ENCODE measurements at places on chromosomes 2 and 18. TPM values are rescaled to one million over a fixed set of nuclear protein-coding genes. Genes with fewer than 3 reads are reported as not detected.

DSG1 gene
- not detected for total RNA-seq

AMER3 gene
- total RNA-seq = not detected

SLC9A4 gene
- not detected for total RNA-seq

GATA6 gene
- total RNA-seq = 0.98 TPM

ASB18 gene
- under 0.01 TPM for total RNA-seq

- DNase-seq = no peak
Observed at GRCh38 chr2:32250290-32250689, 14.4 kb downstream of the NLRC4 start.

DNA sequence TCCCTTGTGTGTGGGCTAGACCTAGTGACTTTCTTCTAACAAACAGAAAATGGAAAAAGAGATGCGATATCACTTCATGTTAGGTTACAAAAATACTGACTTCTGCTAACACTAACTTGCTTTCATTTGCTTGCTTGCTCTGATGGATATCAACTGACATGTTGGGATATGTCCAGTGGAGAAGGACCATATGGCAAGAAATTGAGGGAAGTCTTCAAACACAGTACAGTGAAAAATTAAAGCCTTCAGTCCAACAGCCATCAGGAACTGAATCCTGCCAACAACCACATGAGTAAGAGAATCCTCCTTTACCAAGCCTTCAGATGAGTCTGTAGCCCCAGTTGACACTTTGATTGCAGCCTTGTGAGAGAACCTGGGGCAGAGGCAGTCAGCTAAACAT is 143.9 kb downstream of the MAIP1 start:
- no peak for DNase-seq

DNA sequence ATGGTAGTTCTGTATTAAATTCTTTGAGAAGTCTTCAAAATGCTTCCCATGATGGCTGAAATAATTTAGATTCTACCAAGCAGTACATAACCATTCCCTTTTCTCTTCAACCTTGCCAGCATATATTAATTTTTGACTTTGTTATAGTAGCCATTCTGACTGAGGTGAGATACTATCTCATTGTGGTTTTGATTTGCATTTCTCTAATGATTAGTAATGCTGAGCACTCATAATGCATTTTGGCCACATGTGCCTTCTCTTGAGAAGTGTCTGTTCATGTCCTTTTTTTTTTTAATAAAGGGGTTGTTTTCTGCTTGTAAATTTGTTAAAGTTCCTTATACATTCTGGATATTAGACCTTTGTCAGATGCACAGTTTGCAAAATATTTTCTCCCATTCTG is 173.9 kb downstream of the CALCRL start:
- no peak for DNase-seq

GRCh38 chr2:33477473-33478468 is 1.3 kb downstream of the RASGRP3 start:
- DNase-seq = peak; percentile 76

DNA sequence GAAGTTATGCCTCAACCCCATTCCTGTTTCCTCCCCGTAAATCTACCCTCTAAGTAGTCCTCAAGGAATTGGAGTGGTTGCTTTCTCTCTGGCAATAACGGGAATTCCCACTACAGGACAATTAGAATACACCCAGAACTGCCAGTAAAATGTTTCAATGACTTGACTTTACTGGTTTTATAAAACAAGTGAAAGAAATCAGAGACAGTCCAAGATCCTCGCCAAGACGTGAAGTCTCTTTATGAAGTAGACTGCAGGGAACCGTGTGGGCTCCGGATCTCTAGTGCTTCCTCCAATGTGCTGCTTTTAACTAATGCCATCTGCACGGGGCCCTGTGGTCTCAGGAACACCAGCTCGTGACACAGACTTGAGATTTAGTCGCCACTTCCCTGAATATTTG is 101.4 kb downstream of the CPO start:
- DNase-seq = peak; percentile 30

DNA sequence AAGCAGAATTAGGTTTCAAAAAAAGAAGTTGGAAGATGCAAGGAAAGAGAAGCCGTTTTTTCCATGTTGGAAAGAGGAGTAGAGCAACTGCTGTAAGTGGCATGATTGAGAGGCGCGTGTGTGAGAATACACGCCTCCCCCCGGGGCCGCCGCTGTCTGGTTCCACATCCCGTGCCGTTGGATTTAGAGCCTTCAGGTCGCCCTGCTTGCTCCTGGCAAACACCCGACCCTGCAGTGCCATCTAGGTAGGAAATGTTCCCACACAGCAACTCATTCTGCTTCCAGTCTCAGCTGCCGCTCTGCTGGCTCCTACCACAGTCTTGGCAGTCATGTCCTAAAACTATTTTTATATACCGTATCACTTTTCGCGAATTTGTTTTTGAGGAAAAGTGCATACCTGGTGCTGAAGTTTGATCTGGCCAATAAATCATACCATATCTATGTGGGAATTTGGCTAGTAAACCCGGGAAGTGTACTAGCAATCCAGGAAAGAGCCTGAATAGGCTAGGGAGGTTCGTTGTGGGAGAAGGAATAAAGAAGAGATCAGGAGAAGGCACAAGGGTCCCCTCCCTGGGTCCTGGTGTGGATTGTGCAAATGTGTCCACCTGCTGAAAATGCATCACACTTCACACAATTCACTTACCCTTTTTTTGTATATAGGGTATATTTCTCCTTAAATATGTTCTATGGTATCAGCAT is 372.7 kb downstream of the FBXO15 start:
- no peak for DNase-seq

DNA sequence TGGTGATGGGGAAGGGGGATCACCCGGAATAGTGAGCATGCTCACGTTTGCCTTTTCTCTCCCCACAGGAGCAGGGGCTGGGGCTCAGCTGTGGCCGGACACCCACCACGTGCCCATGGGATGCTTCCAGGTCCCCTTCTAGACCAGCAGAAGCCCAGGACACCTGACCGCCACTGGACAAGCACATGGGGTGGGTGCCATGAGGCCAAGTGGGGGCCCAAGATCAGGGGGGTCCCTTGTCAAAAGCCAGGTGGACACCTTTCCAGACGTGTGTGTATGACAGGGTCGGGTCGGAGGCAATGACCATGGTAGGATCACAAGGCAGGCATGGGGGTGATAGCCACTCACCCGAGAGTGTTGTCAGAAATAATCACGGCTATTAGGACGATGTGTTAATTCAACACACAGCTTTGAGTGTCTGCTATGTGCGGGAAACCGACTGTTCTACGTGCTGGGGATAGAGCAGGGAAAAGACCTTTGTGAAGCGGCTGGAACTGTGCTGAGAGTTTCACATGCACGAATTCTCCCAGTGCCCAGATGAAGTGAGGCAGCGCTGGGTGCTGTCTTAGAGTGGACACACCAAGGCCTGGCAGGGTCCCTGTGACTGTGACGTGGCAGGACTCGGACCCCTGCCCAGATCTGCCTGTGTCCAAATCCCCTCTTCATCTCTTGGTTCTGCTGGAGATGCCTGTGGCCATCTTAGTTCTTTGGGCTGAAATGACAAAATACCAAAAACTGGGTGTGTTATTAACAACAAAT is 244.7 kb downstream of the NDUFA10 start:
- DNase-seq = no peak

GRCh38 chr2:30948130-30948529 is 140.9 kb upstream of the CAPN13 start:
- DNase-seq = no peak

- DNase-seq = no peak
Observed at GRCh38 chr2:69962986-69963730, 1.7 kb upstream of the ASPRV1 start.

DNA sequence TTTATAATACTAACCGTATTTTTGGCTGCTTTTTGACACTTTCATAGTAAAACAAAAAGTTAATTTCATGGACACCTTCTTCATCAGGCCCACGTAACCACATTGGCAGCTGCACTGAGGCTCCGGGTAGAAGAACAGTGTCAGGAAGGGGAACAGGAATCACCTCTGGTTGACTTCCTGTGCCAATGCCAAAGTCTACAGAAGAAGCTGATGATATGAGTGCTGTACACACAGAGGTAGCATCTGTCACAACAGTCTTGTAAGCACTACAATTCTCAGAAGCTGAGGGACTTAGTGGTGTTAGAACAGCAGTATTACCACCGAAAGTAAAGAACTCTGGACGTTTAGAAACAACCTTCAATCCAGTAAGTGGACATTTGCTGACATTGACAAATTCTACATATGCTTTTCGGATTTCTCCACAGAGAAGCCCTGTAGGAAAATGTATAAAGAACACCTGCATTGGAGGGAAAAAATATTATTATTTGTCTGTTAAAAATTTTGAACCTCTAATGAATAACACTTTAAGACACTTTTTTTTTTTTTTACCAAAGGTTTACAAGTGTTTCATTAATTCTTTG is 85.3 kb downstream of the TRAPPC8 start:
- DNase-seq = peak; percentile 82

Data from dermis blood vessel endothelial cell (primary cell).